ENCODE measurements at places on chromosomes 6 and 20.
A peak's percentile ranks its signal among the peaks of the same experiment; 100 is the strongest.

DNA sequence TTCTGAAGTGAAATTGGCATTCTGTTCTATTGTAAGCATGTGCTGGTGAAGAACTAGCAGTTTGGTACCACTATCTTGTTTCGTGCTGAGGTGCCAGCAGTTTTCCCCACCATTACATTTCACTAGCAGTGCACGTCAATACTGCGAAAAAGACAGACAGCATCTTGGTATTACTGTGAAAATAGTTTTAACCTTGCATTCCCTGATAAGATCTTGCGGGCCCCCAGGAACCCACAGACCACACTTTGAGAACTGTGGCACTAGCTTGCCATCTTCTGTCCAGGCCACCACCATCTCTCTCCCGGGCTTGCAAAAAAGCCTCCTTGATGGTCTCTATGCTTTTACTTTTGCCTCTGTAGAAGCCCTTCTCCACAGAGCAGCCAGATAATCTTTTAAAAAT, 185.7 kb downstream of the BACH2 start:
- DNase-seq, result no peak

DNA sequence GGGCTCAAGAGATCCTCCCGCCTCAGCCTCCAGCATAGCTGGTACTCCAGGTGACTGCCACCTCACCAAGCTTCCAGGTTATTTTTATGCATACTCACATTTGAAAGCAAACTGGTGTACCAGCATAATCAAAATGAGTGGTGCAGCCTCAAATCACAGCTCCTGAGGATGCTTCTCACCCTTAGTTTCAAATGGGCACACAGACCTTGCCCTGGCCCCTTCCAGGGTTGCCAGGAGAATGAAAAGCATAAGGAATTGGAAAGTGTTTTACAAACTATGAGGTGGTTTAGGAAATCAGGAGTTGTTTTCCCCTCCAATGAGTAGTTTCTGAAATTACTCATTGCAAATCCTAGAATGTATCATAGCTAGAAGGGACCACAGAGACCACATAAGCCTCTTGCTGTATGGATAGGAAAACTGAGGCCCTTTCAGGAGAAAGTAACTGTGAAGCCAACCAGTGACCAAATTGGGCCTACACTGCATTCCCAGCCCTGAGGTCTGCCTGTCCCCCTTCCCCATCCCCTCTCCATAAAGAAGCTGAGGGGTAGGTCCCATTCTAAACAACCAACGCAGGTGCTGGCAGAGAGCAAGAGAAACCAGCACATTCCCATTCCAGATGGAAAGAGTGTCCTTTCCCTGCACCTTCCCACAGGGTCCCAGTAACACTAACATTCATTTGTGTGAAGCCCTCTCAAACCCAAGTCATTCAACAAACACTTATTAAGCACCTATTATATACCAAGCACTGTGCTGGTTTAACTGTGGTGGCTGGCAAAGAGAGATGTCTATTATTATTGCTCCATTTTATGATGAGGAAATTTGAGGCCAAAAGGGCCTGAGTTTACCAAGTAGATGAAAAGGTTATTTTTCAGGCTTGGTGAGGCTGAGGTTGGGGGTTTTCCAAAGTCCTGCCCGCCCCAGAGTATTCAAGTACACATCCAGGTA, 2.1 kb upstream of the E2F1 start:
- no peak for DNase-seq

GRCh38 chr20:9392892-9393857, 121.2 kb upstream of the LAMP5 start:
- DNase-seq, result peak; percentile 59

DNA sequence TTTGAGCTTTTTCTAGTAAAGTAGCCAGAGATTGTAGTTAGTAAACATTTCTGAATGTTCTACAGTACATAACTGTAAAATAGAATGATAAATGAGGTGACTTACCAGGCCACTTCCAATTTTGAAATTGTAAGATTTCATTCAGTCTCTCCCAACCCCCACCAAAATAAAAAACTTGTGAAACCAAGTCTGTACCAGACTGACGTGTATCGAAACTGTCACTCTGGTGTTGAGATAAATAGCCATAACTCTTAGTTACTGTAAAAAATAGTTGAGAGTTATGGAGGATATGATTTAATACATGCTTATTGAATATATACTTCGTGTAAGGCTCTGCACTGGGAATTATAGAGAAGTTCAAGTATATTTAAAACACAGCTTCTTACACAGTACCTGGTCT, 455.7 kb downstream of the PLCB1 start:
- DNase-seq, result no peak

DNA sequence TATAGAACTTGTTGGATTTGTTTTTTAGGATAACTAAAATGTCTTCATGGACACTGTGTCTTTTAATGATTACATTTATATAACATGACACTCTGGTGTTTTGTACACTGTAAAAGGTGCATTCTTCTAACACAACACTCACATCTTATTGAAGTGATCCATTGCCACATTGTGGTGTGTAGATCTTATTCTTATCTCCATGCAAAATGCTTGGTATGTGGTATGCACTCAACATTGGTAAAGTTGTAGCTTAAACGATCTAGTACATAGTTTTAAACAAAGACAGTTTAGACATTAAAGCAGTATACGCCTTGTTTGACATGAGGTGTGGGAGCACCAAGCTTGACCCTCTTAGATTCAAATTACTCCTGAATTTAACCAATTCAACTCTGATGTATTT, 84.7 kb downstream of the SASH1 start:
- DNase-seq, result no peak

DNA sequence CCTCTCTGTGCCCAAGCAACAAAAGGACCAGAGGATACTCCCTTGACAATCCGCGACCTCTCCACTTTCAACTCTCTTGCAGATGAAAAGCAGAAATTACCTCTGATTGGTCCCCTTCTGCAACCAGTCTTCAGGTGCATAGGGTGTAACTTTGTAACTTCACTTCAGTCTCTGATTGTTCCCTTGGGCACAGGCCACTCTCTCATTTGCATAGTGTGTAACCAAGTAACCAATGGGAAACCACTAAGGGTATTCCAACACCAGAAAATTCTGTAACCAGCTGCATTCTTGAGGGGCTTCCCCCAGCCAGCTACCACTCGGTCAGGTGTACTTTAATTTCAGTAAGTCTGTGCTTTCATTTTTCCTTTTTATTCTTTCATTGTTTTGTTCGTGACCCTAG, 4.4 kb upstream of the RAET1L start:
- no peak for DNase-seq

GRCh38 chr20:60281295-60281694, 323.1 kb downstream of the CDH26 start:
- DNase-seq, result no peak

GRCh38 chr20:47231382-47232039, 125.0 kb downstream of the ZMYND8 start:
- DNase-seq, result no peak

DNA sequence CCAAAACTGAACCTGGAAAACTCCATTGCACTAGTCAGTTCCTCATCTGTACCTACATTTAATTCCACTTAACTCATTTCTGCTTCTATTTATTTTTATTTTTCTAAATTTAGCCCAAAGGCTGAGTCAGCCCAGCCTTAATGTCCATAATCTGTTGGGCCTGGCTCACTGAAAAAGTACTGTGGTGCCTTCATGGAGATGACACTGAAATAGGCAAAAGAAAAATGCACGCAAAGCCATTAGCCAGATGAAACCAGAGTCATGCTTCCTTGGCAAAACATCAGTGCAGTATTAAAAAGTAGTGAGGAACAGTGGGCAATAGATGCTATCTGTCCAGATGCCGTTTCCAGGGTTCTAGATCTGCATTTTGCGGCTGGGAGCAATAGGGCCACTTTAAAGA, 14.7 kb upstream of the PLCB4 start:
- DNase-seq, result no peak

DNA sequence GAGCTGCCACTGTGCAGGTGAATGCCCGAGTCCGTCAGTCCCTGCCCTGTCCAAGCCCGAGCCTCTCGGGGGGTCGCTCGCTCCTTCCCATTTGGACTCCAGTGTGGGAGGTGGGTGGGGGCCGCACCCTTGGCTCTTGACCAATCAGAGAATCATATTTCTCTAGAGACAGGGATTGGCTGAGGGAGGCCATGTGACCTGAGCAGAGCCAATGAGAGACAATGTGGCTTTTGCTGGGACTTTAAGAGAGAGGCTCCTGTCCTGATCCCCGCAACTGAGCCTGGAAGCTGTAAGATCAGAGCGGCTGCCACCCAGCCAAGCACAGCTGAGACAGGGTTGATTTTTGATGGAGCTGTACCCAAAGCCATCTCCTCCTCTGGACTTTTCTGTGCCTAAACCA, 199.3 kb downstream of the TFAP2C start:
- no peak for DNase-seq

DNA sequence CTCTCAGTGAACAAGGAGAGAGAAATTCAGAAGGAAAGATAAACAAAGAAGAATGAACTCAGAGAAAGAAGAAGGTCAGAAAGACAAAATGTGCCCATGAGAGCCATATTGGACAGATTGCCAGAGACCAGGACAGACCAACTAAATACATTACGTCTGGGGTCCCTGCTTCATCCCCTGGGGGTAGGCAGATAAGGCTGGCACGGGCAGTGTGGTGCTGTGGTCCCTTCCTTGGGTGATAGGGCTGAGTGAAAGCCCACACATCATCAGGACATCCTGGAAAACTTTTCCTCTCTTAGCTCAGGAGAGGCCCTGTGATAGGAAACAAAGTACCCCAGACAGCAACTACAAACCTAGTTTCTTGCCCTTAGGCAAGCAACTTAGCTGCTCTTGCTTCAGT, 13.2 kb upstream of the ARMC12 start:
- DNase-seq, result no peak

GRCh38 chr20:8812817-8813216, 256.1 kb upstream of the PLCB4 start:
- DNase-seq, result peak; percentile 12

- DNase-seq, result no peak
These were observed 37.7 kb downstream of the DSE start for GRCh38 chr6:116408491-116408890.

DNA sequence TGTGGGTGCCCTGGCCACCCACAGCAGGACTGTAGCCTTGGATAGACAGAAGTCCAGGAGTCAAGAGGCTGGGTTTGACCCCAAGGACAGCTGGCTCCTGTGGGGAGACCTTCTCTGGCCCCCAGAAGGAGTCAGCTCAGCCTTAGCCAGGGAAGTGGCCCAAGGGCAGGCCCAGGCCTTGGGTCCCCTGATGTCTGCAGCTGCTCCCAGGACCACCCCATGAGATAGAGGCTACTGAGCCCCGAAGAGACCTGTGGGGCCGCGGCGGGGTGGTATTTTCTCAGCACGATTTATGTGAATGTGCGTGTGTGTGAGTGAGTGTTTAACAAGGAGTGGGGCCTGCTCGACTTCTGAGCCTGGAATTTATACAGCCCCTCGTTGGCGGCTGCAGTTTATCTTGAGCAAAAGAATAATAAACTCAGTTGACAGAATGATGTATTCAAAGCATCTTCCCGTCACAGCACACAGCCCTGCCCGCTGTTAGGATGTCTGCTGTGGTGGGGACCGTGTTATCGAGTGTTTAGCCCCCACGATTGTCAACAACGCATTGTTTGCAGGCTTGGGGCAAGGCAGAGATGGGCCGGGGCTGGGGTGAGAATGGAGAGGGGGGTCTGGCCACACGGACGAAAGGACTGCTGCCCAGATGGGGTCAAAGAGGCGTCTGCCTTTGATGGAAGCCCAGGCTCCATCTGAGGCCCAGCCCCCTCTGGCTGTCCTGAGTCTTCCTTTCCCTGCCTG, 163.3 kb downstream of the VEGFA start:
- DNase-seq, result no peak

- DNase-seq, result peak; percentile 73
These were observed 69.8 kb upstream of the FAM184A start for GRCh38 chr6:119148098-119148824.

DNA sequence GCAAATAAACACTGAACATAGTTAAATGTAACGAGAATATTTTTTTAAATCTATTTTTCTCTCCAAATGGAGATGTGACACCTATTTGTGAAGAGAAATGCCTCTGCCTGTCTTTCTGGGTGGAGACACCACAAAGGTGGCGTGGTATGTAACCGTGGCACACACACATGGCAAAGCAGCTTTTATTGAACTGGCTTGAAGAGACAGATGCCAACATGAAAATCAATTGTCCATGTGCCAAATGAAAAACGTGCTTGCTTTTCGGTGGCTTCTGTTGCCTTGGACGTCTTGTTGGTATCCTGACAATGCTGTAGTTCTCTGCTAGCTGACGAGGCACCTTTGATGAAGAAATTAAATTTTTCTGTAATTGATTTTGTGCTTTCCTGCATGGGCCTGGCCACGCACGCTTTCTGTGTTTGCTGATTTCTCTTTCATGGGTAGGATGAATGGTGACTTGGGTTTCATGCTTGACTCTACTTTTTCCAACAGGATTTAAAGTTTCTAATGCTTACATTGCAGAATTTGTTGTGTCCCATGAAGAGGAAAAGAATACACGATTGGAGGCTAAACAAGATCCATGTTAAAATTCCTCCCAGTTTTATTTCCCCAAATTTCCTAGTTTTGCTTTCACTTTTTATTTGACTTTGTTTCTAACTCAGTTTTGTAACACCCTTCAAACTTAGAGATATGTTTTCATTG, 202.6 kb downstream of the TMEM242 start:
- DNase-seq, result no peak

DNA sequence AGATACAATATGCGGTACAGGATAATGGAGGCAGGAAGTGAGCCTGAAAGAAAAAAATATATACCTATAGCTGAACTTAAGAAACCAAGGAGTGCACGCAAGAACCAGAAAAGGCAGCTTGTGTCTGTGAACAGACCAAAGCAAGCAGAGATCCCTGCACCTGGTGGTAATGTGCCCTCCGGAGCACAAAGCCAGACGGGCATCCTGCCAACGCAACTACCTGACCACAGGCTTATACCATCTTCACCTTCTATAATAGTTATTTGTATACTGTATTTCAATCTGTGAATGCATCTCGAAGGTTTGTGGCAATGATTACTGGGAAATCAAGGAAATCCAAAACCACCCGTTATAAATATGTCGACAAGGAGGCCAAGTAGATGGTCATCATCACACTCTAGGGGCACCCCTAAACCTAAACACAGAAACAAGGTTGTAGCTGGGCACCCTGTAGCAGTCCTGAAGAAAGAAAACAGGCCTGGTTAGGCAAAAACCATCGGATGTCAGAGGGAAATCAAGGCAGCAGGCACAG, 801 bp downstream of the FBXL4 start:
- DNase-seq, result peak; percentile 55

DNA sequence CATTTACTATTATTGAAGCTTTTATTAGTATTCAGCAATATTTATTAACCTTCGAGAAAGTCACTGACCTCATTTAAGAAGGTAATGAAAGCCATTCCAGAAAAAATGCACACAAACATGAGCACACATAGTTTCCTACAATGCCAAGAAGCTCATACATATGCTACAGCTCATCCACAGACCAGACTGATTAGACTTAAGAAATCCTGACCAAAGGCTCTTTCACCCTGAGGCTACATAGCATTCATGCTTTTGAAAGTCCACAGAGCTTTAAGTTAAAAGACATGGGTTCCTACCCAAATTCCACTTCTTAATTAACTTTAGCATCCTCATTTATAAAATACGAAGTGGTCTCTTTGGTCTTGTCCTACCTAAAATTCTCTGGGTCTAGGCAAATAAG, 430.4 kb downstream of the TBC1D32 start:
- no peak for DNase-seq

GRCh38 chr20:38125157-38126056, 39.7 kb downstream of the TGM2 start:
- DNase-seq, result no peak

- peak; percentile 2 for DNase-seq
These were observed 628 bp downstream of the RBM24 start for GRCh38 chr6:17281497-17282481.

All from KBM-7 (cell line).